NCI-H187 (cell line): ENCODE measurements at places on chromosomes 6 and 20.

GRCh38 chr6:138017166-138017757, 90.0 kb downstream of the PERP start:
- no peak for DNase-seq

DNA sequence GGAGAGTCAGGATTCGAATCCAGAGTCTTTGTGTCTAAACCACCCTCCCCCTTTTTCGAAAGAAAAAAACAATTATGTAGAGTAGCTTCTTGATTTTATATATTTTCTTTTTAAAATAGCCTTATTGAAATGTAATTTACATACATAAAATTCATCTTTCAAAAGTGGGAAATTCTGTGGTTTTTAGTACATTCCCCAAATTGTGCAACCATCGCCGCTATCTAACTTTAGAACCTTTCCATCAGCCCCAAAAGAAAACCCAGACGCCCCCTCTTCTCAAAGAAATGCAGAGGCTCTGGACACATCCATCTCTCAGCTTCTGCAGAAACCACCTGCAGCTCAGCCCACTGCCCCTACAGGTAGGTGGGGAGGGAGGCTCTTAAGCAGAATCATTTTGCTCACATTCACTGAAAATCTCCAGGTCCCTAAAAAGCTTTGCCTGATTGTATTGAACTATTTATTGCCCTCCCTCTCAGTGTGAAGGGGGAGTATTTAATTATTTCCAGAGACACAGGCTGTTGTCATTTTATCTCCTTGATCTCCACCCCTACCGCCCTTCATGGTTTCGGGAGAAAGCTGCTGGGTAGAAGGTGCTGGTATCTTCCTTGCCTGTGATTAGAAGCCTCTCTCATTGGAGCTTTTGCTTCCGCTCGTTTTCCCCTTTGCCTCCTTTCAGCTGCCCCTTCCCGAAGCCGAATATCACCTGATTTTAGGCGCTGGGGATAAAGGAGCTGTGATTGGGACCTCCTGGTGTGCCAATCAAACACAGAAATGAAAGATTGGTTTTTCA, 68.7 kb upstream of the KCNG1 start:
- DNase-seq = no peak

DNA sequence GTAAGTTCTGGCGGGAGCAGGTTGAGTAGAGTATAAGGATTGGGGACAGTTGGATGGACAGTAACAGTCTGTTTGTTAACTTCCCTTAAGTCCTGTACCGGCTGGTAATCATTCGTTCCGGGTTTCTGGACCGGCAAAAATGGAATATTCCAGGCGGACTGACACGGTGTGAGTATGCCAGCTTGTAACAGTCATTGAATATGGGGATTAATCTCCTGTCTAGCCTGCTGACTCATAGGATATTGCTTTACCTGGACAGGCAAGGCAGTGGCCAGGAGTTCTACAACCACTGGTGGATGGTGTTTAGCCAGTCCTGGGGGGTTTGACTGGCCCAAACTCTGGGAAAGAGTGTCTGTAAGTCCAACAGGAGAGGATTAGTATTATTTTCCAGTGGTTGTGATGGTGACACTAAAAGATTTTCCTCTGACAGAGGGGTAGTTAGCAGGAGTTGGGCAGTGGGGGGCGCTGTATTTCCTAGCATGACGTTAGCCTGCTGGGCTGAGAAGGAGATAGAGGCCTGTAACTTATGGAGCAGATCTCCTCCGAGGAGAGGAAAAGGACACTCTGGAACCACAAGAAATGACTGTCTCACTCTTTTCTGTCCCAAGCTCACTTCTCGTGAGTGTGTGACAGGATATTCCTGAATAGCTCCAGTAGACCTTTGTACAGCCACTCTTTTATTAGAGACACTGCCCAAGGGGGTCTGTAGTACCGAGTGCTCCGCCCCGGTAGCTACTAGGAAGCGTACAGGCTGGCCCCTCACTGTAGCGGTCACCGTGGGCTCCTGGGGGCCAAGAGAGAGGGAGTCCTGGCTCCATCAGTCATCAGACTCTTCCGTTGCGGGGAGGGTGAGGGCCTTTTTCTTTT, 152.2 kb downstream of the TRIM27 start:
- no peak for DNase-seq

DNA sequence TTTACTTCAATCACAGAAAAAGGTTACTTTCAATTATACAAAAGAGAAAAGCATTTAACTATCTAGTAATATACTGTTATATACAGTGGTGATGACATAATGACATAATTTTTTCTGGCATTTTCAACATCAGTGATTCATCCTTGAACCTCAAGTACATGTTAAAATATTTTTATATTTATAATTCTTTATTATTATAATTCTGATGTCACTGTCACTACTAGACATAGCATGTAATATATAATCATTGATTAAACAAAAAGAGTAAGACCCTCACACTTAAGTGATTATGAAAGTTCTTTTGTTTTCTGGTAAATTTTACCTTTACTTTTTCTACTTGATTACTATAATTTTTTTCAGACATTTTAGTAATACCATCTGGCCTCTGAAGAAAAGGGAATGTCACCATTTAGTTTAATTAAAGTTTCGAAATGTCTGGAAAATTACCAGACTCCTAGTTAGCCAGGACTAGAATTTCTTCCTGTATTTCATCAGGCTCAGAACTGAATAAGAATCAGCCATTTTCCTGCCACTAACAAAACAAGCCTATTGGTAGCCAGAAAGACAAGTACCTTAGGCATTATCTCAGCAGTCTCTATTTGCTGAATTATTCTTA, 71.5 kb downstream of the FILIP1 start:
- DNase-seq = no peak

- no peak for DNase-seq
These were observed 708.3 kb downstream of the HDGFL1 start for GRCh38 chr6:23277521-23278179.

GRCh38 chr20:7776148-7776547, 164.1 kb downstream of the HAO1 start:
- no peak for DNase-seq

DNA sequence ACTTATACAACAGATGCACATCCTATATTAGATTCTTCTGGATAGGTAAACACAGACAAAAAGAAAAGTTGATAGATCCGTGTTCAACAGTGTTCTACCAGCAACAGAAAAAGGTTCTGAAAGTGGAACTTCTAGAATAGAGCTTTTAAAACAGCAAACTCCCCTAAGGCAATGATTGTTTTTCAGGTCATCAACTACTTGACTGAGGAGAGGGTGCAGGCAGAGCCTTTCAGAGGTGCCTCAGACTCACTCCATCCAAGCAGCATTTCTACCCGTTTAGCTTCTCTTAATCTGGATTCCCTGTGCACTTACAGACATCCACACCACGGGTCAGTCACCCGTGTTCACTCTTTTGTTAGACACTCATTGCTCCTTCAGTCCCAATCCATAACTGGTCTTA, 28.9 kb downstream of the FYN start:
- DNase-seq = no peak

DNA sequence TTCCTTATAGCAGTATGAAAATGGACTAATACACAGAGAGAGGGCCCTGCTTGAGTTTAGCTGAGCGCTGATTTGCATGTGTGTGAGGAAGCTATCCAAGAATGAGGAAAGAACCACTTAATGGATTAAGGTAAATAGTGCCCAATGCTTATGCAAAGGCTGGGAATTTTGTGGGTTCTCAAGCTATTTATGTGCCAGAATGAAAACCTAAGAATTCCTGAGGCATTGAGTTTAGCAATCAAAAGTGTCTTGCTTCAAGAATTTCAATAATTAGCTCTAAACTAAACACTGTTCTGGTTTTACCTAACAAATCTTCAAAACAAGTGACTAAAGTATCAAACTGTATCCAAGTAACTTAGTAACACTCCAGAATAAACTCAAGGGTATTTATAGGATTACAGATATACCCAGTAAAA, 7.0 kb upstream of the OR14J1 start:
- DNase-seq = no peak
